Activated gamma-delta T cell treated with anti-CD3 and anti-CD28 coated beads, Interleukin-2, amount 50 U/mL, for 16 hours (primary cell): ENCODE measurements at places on chromosomes 4 and X.

- no peak for DNase-seq
These were observed 2582.2 kb downstream of the PCDH7 start for GRCh38 chr4:33302321-33302720.

DNA sequence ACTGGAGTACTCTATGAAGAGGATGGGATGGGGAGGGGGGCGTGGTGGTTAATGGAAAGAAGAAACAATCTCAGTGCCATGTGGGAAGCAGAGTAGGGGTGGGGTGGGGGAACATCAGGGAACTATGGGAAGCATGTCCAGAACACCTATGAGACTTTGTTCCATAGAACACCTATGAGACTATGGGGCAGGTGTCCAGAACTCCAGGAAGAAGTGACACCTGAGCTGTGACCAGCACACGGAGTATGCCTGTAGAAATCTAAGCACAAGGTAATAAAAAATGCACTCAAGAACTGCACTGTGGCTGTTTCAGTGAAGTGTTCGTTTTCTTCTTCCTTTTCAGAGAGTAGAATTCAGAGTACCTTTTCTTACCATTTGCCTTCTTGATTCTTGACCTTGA, 704.8 kb upstream of the TENM3 start:
- no peak for DNase-seq

GRCh38 chr4:88660446-88661294, 37.0 kb downstream of the NAP1L5 start:
- DNase-seq = no peak

DNA sequence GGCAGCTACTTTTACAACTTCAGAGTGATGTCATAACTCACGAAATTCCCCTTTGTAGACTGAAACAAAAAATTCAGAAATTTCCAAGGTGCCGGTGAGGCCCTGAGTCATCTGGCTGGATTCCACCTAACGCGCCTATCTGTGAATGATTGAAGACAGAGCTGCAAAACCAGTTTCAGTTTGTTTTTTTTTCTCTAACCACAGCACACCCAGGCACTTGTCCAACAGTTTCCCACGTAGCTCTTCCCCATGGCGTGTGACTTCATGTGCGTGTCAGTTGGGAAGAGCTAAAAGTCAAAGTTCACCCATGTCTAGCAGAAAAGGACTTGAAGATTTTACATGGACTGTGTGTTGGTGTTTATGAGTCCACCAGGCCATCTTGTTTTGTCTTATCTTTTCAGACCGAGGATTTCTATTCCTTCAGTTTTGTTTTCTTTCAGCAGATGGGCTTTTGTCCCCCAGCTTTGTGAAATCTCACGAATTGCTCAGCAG, 16.4 kb downstream of the TCEANC start:
- DNase-seq = peak; percentile 25

- peak; percentile 44 for DNase-seq
These were observed 57.9 kb downstream of the CLDN22 start for GRCh38 chr4:183261953-183262775.

GRCh38 chrX:24842486-24842885, 148.8 kb downstream of the POLA1 start:
- DNase-seq = no peak

DNA sequence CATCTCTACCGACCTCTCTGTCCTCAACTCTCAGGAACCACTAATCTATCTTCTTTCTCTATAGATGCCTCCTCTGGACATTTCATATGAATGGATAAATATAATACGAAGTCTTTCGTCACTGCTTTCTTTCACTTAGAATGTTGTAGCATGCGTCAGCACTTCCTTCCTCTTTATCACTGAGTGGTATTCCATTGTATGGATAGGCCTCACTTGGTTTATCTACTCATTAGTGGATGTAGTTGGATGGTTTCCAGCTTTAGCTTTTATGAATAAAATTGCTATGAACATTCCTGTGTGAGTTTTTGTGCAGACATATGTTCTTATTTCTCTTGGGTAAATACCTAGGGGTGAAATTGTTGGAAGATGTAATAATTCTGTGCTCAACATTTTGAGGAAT, 528.2 kb upstream of the FAT1 start:
- no peak for DNase-seq

DNA sequence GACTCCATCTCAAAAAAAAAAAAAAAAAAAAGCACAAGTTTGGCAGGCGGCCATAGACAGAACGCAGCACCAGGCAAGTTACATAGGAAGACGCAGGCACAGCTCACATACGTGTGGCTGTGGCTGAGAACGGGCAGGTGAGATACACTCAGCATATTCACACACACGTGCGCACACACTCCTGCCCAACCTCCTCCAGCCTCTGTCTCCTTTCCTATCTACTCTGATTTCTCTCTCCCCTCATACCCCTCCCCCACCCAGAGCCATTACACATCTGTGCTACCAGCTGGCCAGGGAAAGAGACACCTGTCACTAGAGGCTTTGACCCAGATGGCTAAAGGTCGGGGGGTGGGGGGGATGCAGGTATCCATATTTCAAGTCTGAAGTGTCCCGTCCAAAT, 2.2 kb upstream of the SLC38A5 start:
- DNase-seq = no peak

GRCh38 chr4:60759518-60760245, 440.4 kb upstream of the ADGRL3 start:
- no peak for DNase-seq

DNA sequence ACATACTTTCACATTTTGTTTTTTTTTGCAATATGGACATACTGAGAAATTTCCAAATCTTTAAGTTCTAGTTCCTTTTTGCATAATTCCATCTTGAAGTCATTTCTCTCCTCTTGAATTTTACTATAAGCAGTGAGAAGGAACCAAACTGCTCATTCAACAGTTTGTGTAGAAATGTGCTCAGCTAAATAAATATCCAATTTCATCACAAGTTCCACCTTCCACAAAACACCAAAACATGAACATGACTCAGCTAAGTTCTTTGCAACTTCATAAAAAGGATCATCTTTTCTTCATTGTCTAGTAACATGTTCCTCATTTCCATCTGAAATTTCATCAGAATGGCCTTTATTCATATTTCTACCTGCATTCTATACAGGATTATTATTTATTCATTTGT, 77.3 kb upstream of the FGF13 start:
- DNase-seq = no peak

DNA sequence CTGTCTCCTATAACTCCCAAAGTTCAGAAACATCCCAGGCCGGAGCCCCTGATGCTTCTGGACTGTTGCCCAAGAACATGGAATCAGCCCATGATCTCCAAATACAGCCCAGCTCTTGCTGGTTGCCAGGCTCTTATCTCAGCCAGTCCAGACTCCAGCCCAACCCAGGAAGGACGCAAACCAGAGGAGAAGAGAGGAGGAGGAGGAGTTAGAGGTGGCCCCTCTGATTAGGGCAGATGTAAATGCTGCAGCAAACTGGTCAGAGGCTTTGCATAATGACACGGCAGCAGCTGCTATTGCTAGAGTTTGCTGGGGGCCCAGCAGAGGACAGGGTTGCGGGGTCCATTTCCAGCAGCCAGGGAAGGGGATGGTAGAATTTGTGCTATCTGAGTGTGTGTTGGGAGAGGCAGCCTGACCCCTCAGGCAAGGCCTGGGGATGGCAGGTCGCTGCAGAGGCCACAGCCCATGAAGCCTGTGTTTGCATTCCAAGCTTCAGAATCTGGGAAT, 4.2 kb upstream of the OTUD5 start:
- no peak for DNase-seq

DNA sequence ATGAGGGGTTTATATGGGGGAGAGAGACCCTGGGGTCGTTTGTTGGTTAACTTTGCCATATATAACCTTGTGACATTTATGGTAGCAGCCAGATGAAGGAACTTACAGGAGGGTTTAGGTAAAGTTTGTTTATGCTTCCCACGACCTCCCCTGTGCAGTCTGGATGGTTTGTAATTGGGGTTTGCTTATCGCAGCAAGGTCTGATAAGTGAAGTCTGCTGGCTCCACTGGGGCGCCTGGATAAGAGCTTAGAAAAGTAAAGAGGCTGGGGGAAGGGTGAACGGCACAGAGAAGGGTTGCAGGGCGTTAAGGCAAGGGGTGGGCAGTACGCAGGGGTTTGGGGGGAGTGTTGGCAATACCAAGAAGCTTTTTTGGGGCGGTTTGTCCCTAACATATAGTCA, 98.7 kb downstream of the KDM6A start:
- no peak for DNase-seq

DNA sequence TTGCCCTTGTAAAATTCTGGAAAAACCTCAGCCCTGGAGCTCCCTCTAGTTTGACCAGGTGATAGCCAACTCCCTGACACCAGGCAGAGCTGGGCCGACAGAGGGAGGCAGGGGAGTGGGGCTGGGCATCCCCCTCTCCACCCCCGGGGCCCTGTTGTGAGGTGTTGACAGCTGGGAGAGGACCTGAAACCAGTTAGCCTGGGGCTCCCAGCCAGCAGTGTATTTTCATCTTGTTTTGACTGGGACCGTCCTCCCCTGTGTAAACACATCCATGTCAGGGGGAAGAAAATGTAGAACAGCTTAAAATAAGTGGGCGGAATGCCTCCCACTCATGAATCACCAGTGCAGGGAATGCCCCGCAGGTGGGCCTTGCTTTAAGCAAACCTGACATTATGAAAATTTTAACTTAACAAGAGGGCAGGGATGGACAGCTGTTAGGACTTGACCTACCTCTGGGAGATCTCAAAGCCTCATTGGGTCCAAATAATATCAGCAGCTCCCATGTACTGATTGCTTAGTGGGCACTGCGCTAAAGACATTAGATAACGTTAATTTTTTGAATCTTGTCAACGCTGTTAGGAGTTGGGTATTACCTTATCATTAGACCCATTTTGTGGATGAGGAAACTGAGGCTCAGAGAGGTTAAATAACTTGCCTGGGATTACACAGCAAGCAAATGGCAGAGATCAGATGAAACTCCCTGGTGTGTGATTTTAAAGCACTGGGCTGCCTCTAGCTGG, 45.9 kb downstream of the TSC22D3 start:
- no peak for DNase-seq

- DNase-seq = no peak
These were observed 30.7 kb upstream of the ATP6AP2 start for GRCh38 chrX:40550066-40550465.
